ENCODE measurements at places on chromosomes 5 and 9.

DNA sequence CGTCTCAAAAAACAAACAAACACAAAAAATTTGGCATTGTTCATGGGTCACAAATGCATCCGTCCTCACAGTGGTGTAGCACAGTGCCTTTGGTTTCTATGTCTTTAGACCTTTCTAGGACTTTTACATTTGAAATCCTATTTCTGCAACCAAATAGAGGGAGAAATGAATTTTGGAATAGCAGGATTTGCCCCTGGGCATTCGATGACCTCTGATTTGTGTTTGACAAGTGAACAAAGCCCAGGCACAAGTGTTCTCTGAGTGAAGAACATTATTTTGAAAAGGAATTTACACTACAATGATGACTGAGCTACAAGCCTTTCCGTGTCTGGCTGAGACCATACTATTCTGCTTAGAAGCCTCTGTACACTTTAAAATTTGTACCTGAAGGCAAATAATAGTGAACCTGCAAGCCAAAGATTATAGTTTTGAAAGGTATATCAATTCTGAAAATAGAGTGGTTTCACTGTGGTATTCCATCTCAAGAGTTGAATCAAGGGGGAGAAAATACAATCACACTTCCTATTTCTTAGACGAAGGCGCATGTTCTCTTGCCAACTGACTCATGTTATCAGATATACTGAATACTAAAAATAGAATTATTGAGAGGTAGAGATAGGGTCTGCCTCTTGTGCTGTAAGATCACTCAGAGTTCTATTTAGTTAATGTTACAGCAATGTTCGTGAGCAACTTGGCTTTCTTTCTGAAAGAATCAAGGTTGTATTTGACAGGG, 297.6 kb downstream of the KDM4C start:
- no peaks in the 10 kb centered on the region for H3K27me3 ChIP-seq
- H3K4me1 ChIP-seq = peaks cover 11% of the 10 kb centered on the region
- H3K36me3 ChIP-seq = peaks cover 7% of the 10 kb centered on the region

- DNase-seq = no peak
- peaks cover 35% of the 10 kb centered on the region for H3K36me3 ChIP-seq
- H3K27me3 ChIP-seq = no peaks in the 10 kb centered on the region
- no peak overlapping the region for H3K27ac ChIP-seq
- no peak overlapping the region for H3K4me3 ChIP-seq
These were observed 99.4 kb downstream of the OXCT1 start for GRCh38 chr5:41770799-41771198.

DNA sequence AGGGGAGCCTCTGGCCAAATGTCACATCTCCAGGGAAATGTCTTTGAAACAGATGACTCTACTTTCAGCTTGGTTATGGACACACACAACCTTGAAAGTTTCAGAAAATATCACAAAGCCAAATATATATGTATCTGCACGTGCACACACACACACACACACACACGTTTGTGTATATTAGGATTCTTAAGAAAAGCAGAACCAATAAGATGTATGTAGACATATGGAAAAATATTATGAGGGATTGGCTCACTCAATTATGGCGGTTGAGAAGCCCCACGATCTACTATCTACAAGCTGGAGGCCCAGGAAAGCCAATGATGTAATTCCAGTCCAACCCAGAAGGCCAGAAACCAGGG, 194.9 kb downstream of the PALM2AKAP2 start:
- no peak for DNase-seq
- H3K4me3 ChIP-seq = no peak overlapping the region
- peak overlapping the region; percentile 89 for H3K27ac ChIP-seq
- peaks cover 3% of the 10 kb centered on the region for H3K36me3 ChIP-seq
- H3K4me1 ChIP-seq = peaks cover 72% of the 10 kb centered on the region
- no peaks in the 10 kb centered on the region for H3K27me3 ChIP-seq

- H3K27me3 ChIP-seq = no peaks in the 10 kb centered on the region
- H3K4me1 ChIP-seq = peaks cover 60% of the 10 kb centered on the region
- H3K4me3 ChIP-seq = peak overlapping the region; percentile 45
These were observed 60.7 kb downstream of the PARP8 start for GRCh38 chr5:50727149-50727496.

DNA sequence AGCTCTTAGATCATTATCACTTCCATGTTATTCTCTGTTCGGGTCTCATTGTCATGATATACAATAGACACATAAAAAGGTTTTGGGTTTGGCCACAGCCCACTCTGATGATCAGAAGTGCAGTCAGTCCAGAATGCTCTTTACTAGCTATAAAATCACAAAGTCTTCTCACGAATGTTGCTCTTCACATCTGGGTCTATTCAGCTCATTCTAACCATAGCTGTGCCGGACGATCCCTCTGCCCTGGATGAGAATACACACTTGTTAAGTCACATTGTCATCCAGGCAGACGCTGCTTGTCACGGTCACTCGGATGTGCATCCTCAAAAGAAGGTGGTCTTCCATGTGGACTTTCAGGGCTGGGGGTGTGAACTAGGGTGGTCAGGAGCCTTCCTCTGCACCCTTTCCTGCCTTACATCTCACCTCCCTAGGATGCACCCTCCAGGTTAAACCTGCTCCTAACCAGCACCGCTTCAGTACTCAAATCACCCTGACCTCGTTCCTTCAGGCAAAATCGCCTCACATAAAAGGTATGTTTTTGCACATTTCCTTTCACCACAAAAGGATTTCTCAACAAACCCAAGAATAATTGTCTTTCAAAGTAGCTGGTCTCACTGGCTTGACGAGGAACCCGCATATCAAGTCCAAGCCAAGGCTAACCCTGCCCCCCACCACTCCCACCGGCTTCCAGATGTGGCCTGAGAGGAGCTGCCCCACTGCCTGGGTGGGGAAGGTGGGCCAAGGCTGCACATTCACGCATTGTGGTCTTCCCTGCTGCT, 21.9 kb downstream of the ANKH start:
- H3K27ac ChIP-seq = no peak overlapping the region
- H3K36me3 ChIP-seq = peaks cover 13% of the 10 kb centered on the region
- no peak for DNase-seq
- H3K27me3 ChIP-seq = no peaks in the 10 kb centered on the region

DNA sequence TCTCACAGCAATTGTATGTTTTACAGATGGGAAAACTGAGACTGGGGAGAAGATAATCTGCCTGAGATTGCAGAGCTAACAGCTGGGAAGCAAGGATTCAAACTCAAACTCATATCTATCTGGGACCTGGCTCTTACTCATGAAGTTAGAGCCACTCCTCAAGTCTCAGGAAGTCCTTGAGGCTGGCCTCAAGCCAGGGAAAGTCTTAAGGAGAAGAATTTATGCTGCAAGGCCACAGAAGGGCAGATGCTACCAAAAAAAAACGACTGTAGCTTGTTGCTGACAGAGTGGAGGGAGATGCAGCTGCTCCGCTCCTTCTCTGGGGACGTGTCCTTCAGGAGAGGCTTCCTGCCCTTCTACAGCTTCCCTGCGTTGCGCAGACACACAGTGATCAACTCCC, 39.8 kb downstream of the BARHL1 start:
- no peak overlapping the region for H3K4me3 ChIP-seq
- no peak for DNase-seq

DNA sequence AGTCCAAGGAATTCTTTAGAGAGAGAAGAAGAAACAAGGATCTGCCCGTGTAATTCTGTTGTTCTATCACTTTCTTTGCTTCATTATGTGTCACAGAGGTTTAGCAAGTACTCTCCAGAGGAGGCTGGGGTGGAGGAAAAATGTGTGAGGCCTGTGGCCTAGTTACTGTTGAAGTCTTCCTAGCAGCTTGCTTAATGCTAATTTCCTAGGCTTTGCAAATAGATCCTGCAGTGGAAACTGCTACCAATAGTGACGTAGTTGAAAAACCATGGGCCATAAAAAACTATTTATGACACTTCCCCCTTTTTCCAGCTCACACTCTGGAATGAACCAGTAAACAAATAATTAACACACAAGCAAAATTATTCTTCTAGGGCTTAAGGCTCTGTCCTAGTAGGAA, 27.0 kb upstream of the C9orf72 start:
- H3K27ac ChIP-seq = no peak overlapping the region
- H3K4me1 ChIP-seq = no peaks in the 10 kb centered on the region
- H3K27me3 ChIP-seq = peaks cover 3% of the 10 kb centered on the region
- H3K4me3 ChIP-seq = no peak overlapping the region

- no peak for DNase-seq
- H3K27me3 ChIP-seq = peaks cover 8% of the 10 kb centered on the region
- H3K4me1 ChIP-seq = no peaks in the 10 kb centered on the region
- H3K27ac ChIP-seq = no peak overlapping the region
These were observed 391.1 kb downstream of the TLE4 start for GRCh38 chr9:79962836-79963235.

- no peaks in the 10 kb centered on the region for H3K4me1 ChIP-seq
- no peaks in the 10 kb centered on the region for H3K36me3 ChIP-seq
- no peak for DNase-seq
- no peak overlapping the region for H3K4me3 ChIP-seq
- peaks cover 11% of the 10 kb centered on the region for H3K27me3 ChIP-seq
These were observed 125.6 kb downstream of the PAPPA start for GRCh38 chr9:116279230-116279629.

- peaks cover 50% of the 10 kb centered on the region for H3K36me3 ChIP-seq
- no peak overlapping the region for H3K4me3 ChIP-seq
- peak overlapping the region; percentile 88 for H3K27ac ChIP-seq
These were observed 101.0 kb downstream of the USP20 start for GRCh38 chr9:129936222-129936621.

GRCh38 chr9:110919609-110920008, 118.7 kb downstream of the LPAR1 start:
- DNase-seq = no peak
- H3K4me1 ChIP-seq = no peaks in the 10 kb centered on the region
- H3K27me3 ChIP-seq = no peaks in the 10 kb centered on the region
- no peak overlapping the region for H3K4me3 ChIP-seq
- H3K36me3 ChIP-seq = no peaks in the 10 kb centered on the region

GRCh38 chr5:84869675-84870074, 485.0 kb upstream of the EDIL3 start:
- no peak overlapping the region for H3K27ac ChIP-seq
- no peaks in the 10 kb centered on the region for H3K36me3 ChIP-seq
- no peak overlapping the region for H3K4me3 ChIP-seq
- no peaks in the 10 kb centered on the region for H3K4me1 ChIP-seq
- H3K27me3 ChIP-seq = no peaks in the 10 kb centered on the region

DNA sequence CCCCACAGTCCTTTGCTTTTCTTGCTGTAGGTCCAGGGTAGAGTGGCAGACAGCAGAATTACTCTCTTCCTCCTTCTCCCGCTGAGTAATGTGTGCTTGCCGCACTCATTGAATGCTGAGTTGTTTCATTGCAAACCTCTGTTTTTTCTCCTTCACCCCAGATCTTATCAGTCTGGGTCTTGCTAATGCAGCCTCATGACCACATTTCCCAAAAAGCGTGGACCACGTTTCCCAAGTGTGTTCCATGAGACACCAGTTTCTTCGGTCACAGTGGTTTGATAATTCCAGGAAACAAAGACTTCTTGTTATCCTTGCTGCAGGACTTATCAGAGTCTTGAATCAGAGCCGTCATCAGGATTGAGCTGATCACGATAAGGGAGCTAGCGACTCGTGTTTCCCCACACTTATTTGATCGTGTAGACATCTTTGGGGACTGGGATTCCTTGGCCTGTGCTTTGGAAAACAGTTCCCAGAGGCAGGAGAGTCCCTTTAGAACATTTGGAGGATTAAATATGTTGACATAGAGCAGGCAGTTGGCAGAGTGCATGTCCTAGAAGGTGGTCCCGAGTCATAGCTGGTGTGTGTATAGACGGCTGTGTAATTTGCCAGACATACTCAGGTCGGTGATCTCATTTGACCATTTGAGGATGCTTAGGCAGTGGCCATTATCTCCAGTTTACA, 4.4 kb downstream of the LRRC8A start:
- H3K27me3 ChIP-seq = no peaks in the 10 kb centered on the region
- H3K36me3 ChIP-seq = peaks cover 21% of the 10 kb centered on the region
- peaks cover 50% of the 10 kb centered on the region for H3K4me1 ChIP-seq
- no peak overlapping the region for H3K4me3 ChIP-seq
- DNase-seq = no peak

GRCh38 chr5:29134418-29134817, 2059.1 kb upstream of the CDH6 start:
- H3K4me1 ChIP-seq = no peaks in the 10 kb centered on the region
- H3K36me3 ChIP-seq = no peaks in the 10 kb centered on the region

DNA sequence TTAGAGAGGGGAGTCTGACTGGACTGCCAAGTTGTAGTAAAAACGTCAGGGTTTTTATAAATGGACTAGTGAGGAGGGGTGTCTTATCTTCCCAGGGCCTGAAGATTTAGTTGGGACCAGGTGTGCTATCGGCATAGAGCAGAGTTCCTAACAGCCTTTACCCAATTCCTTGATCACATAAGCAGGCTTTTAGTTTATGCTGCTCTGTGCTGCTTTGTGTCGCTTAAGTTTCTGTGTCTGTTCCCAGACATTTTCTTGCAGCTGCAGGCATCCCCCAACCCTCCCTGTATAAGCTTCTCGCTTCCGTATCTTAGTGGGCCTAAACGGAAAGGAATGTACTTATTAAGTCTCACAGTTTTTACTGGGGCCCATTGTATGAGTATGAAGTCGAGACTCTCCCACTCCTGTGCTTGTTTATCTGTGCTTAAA, 2.6 kb upstream of the SMC5 start:
- H3K4me3 ChIP-seq = no peak overlapping the region
- DNase-seq = no peak
- H3K27ac ChIP-seq = no peak overlapping the region
- peaks cover 35% of the 10 kb centered on the region for H3K4me1 ChIP-seq
- H3K36me3 ChIP-seq = peaks cover 16% of the 10 kb centered on the region

- H3K4me1 ChIP-seq = peaks cover 31% of the 10 kb centered on the region
- H3K27me3 ChIP-seq = no peaks in the 10 kb centered on the region
- H3K4me3 ChIP-seq = no peak overlapping the region
- H3K27ac ChIP-seq = no peak overlapping the region
These were observed 29.3 kb upstream of the CRB2 start for GRCh38 chr9:123326662-123327093.

- no peaks in the 10 kb centered on the region for H3K36me3 ChIP-seq
- H3K27me3 ChIP-seq = no peaks in the 10 kb centered on the region
- DNase-seq = no peak
These were observed 249.2 kb downstream of the NR2F1-AS1 start for GRCh38 chr5:93331863-93332262.

DNA sequence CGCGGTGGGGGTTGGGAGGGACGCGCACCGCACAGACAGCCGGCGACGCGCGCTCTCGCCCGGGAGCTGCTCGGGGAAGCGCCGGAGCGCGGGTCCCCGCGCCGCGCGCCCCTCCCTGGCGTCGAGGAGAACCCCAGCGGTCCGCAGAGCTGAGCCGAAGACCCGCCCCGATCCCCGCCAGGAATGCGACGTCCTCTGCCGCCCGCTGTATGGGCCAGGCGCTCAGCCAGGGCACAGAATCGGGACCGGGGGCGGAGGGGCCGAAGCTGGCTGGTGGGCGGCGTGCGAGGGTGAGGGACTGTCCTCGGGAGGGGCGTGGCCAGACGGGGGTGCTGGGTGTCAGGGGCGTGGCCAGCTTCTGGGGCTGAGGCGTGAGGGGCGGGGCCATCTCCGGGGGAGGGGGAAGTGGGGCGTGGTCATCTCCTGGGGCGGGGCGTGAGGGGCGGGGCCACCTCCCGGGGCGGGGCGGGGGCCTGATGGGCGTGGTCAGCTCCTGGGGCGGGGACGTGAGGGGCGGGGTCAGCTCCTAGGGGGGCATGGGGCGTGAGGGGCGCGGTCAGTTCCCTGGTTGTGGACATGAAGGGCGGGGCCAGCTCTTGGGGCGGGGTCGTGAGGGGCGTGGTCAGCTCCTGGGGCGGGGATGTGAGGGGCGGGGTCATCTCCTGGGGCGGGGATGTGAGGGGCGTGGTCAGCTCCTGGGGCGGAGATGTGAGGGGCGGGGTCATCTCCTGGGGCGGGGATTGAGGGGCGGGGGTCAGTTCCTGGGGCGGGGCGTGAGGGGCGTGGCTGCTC, 965 bp downstream of the PTGDS start:
- H3K27ac ChIP-seq = no peak overlapping the region
- H3K36me3 ChIP-seq = no peaks in the 10 kb centered on the region
- DNase-seq = peak; percentile 87
- H3K27me3 ChIP-seq = no peaks in the 10 kb centered on the region

Measured in activated CD4-positive, alpha-beta T cell treated with anti-CD3 and anti-CD28 coated beads for 36 hours (primary cell).